Spleen (tissue), 13 donors: ENCODE measurements at places on chromosomes 13 and 19. TPM values are rescaled to one million over a fixed set of nuclear protein-coding genes. Genes with fewer than 3 reads are reported as not detected.

CHERP gene
- polyA plus RNA-seq, result 14.3 TPM

C1QTNF9B gene
- polyA plus RNA-seq, result not detected

DCUN1D2 gene
- 11.1 TPM for polyA plus RNA-seq

DNA sequence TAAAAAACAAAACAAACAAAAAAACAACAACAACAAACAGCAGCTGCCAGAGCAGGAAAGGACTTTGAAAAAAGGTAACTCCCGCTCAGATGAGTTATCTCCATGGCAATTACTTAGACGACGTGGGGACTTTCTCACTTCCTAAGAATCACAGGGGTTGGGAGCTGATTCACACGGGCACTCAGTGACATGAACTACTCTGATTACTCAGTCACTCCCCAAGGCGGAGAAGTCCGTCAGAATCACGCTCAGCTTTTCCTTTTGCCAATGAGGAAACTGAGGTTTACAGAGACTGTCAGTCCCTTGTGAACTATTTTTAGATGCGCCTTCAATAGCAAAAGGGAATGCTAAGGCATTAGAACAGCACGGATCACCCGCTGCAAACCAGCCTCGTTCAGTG lies 32.3 kb upstream of the MATK start:
- no peaks in the 10 kb centered on the region for H3K27me3 ChIP-seq
- no peak overlapping the region for H3K27ac ChIP-seq
- H3K36me3 ChIP-seq, result no peaks in the 10 kb centered on the region
- H3K4me3 ChIP-seq, result no peak overlapping the region
- no peak for DNase-seq
- peaks cover 34% of the 10 kb centered on the region for H3K4me1 ChIP-seq
